ENCODE measurements at places on chromosomes 12 and 14.

DNA sequence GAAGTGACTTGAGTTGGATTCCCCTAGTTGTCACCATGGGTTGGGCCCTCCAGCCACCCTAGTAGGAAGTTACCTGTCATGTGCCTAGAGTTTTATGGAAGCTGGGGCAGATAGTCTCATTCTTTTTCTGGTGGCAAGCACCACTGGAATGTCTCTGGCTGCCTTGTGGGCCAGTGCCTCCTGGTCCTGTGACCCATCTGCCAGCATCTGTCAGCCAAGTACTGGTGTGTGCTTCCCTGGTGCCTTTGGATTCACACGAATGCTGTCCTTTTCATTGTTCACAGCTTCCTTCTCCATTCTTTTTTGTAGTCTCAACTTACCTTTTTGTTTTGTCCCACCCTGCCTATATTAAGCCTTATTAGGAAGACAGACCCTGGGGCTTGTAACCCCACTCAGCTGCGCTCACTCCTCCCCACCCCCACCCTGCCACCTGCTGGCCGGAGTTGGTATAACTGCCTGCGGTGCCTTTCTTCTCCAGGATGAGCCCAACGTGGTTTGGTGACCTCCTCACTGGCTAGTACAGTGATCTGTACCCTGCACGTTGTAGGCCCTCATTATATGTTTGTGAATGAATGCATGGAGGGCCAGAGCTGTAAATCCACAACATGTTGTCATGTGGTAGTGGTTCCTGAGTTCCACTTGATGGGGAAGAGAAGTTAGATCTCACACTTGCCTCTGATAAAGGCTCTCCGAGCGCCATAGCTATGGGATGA lies 125.7 kb downstream of the TSPAN9 start:
- no peak for DNase-seq

- no peak for DNase-seq
Measured at GRCh38 chr14:55556929-55557623, 22.9 kb upstream of the KTN1 start.

GRCh38 chr12:18658829-18659228 lies 79.0 kb downstream of the PLCZ1 start:
- DNase-seq: no peak

GRCh38 chr12:44377443-44378187 lies 498.5 kb downstream of the NELL2 start:
- no peak for DNase-seq

DNA sequence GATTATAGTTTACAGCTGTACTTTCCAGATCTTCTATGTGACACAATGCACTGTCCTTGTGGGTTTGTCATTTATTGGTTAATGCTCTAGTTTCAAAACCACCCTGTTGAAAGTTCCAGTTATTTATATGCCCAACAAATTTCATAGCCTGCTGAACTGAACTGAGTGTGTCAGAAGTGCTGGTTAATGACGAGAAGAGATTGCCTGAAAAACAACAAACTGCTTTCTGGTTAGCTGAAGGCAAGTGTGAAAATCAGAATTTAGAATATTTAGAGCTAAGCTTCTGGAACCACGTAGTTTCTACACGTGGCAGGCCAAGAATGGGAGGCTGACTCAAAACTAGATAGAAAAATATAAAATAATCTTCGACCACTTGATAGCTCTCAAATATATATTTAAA lies 19.1 kb upstream of the RIN3 start:
- no peak for DNase-seq

All from Jurkat, Clone E6-1 (cell line).